ENCODE measurements at places on chromosomes 12 and 14.

DNA sequence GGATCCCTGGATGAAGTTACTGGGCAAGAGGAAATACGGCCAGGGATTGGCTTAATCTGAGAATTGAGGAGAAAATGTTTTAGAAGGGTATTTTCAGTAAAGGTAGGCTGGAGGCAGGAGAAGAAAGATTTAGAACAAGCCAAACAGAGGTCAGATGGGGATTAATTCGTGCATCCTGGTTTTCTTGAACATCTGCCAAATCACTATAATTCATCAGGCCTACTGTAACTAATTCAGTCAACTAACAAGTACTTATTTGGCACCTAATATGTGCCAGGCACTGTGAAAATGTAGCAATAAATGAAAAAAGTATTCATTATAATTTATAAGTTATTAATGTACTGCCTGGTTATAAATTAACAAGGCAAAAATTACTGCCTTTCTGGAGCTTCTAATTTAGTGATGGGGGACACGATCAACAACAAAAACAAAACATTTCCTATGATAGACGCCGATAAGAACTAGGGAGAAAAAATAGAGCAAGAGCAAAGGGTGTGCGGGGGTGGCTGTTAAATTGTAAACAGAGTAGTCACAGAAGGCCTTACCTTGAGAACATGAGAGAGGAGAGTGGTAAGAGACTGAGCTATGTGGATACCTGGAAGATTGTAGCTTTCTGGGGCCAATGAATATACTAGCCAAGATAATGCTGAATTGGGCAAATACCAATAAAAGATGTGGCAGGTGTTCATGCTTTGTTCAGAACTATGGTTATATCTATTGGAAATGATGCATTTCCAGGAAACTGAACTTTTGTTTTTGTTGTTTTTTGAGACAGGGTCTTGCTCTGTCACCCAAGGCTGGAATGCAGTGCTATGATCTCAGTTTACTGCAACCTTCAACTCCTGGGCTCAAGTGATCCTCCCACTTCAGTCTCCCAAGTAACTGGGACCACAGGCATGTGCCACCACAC lies 34.0 kb downstream of the DUSP16 start:
- no peak for DNase-seq

DNA sequence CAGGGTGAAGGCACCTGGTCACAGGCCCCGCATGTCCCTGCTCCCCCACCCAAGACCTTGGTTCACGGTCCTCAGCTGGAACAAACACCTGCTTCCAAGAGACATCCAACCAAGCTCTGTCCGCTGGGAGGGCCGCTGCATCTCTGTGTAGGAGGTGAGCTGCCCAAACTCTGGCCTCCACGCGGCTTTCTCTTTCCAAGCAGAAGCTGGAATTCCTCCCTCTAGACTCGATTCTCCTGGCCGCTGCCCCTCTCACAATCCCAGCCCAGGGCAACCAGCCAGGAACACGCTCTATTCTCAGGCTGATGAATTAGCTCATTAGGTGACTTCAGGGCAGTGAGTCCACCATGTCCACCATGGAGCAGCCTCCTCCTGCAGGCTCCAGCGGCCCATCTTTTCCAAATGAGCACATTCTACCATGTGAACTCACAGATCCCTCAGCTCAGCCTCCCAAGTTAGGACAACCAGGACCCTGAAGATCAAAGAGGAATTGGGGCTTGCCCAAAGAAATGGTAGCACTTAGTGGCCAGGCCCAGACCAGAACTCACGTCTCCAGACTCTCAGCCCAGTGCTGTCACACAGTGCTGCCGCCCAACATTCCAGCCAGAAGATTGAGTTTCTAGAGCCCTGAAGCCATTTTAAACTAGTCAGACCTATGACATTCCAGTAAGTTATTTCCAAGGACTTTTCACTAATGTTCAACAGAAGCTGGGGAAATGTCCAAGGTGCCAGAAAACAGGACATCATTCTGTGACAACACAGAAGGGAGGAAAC lies 146.6 kb downstream of the ANO2 start:
- DNase-seq, result no peak

DNA sequence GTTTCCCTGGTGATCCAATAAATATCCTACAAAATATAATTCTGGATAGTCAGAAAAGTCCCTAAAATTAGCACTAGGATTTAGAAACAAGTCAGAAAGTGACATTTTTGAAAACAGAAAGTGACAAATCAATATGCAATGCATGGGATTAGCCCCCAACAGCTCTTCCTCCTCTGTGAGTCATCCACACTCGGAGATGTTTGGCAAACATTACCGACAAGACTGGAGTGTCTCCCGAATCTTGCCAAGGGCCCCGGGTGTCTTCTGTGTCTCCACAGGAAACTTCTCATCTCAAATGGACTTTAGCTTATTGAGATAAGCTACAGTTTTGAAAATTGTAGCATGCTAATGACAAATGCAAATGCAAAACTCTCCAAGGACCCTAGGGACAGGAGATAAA lies 398.9 kb upstream of the CCDC196 start:
- no peak for DNase-seq

DNA sequence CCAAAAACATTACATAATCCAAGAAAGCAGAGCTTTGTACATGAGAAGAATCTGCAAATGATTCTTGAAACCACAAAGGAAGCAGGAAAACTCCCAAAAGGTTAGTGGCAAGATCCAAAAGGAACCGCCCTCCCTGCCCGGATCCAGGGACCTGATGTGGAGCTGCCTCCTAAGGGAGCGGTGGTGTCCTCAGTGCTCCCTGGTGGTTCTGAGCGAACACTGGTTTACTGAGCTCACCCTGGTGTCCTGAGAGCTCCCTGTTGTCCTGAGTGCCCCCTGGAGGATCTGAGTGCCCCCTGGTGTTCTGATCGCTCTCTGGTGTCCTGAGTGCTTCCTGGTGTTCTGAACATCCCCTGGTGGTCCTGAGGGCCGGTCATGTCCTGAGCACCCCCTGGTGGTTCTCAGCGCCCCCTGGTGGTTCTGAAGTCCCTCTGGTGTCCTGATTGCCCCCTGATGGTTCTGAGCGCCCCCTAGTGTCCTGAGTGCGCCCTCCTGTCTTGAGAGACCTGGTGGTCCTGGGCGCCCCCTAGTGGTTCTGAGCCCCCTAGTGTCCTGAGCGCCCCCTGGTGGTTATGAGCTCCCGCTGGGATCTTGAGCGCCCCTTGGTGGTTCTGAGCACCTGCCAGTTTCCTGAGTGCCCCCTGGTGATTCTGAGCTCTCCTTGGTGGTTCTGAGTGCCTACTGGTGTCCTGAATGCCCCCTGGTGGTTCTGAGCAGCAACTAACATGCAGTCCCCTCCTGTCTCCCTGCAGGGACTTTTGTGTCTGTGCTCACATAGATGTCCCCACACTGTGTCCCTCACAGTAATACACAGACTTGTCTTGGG lies 891.1 kb downstream of the TMEM121 start:
- DNase-seq, result peak; percentile 83

DNA sequence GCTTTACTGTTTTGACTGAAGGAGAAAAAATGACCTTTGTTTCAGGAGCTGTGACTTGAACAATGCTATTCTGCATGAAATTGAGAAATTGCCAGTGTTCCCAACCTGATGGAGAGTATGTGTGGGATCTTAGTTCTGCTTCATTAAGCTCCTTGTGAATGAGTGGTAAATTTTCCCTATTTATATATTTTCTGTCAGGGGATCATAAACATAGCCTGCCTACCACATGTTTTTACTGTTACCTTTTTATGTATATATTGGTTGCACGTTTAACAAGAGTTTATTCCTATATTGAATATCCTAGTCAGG lies 271.7 kb downstream of the PDZRN4 start:
- DNase-seq, result no peak

DNA sequence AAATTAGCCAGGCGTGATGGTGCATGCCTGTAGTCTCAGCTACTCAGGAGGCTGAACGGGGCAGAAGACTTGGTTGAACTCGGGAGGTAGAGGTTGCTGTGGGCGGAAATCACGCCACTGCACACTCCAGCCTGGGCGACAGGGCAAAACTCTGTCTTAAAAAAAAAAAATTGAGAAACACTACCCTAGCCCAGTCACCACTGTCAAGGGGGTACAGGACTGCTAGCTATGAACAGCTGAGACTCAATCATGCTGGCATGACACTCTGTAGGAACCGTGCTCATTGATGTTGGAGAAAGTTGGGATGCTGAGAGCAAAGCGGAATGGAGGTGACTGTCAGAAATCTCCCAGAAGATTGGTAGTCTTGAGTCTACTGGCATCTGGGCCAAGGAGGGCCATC lies 58.2 kb upstream of the STON2 start:
- no peak for DNase-seq

GRCh38 chr12:47954467-47955045 lies 8.8 kb upstream of the TMEM106C start:
- no peak for DNase-seq

GRCh38 chr12:3233797-3234196 lies 156.6 kb downstream of the TSPAN9 start:
- no peak for DNase-seq

DNA sequence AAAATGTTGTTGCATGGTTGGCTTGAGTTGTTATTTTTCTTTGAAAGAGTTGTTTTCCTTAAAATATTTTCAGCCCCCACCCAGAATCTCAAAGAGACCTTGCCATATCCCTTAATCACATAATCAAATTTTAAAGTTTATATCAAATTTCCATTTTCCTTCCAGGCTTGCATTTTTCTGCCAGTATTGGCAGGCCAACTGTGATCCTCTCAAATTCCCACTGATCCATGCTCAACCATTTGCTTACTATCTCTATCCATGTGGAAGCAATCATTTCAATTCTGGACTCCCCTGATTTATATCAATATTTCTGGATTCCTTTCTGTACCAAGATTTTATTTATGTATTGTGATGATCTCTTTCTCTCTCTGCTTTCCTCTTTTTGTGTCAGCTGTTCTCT lies 64.2 kb upstream of the PYGL start:
- no peak for DNase-seq

- DNase-seq, result peak; percentile 4
These were observed 762 bp downstream of the PPP2R5E start for GRCh38 chr14:63542231-63542999.

- peak; percentile 39 for DNase-seq
These were observed 37.3 kb upstream of the RCOR1 start for GRCh38 chr14:102554821-102555819.

- no peak for DNase-seq
These were observed 19.9 kb downstream of the PRPF39 start for GRCh38 chr14:45103806-45104205.

DNA sequence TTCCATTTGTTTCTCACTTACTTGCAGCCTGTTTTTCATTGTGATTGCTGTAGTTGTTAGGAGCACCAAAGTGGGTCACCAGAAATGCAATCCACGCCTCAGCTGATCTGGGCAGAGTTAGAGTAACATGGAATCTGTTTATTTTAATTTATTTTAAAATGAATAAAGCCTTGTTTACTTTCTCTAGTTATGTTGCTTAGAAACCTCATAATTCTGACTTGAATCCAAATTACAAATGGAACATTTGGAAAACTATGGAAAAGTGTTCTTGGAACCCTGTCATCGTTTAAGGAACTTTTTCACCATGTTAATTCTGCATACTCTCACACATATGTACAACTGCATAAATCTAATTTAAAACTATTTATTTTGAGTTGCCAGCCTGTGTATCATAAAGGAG lies 92.2 kb upstream of the DAAM1 start:
- no peak for DNase-seq

GRCh38 chr14:89933002-89933401 lies 21.5 kb downstream of the EFCAB11 start:
- DNase-seq, result no peak

- DNase-seq, result no peak
These were observed 146.7 kb downstream of the DYRK2 start for GRCh38 chr12:67795236-67795635.

DNA sequence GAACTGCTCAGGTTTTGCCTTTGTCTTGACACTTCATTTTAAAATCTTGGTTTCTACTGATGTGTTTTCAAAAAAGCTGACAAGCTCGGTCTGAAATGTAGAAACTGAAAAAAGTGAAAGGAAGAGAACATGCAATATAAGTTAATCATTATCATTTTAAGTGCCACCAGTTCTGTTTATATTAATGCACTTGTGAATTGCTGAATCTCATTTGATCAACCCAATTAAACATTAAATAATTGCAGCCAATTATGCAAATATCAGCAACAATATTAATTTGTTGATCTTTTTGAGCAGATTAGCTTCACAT lies 133.8 kb downstream of the BCAT1 start:
- DNase-seq, result no peak

- DNase-seq, result no peak
These were observed 693.3 kb downstream of the MED13L start for GRCh38 chr12:115584156-115584555.

DNA sequence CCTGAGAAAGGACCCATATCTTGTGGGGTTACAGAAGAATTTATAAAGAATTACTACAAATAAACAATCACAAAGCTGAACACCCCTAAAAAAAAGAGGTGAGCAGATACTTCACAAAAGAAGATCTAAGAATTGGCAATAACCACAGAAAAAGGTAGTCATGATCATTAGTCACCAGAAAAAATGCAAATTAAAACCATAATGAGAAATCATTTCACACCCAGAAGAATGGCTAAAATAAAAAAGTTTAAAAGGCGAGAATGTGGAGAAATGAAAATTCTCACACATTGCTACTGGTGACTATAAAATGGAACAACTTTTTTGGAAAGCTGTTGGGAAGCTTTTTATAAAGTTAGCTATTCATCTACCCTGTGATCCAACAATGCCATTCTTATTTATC lies 208.2 kb upstream of the GARIN6 start:
- DNase-seq, result no peak

- no peak for DNase-seq
These were observed 21.8 kb downstream of the SLC15A4 start for GRCh38 chr12:128801879-128802391.

DNA sequence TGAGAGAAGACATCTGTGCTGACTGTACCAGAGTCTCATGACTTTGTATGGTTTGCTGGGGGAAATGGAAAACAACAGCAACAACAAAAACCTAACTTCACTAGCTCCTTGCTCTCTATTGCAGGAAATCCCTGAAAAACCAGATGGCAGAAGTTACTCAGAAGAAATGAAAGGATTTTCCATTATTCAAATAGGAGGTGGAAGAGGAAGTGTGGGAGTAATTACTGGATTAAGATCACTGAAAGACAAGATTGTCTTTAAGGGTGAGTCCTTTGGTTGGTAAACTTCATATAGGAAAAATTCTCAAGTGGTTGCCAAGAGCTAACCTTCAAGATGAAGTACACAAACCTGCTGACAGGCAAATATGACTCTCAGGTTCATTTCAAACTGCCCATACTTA lies 391.9 kb upstream of the ATP2B1 start:
- DNase-seq, result no peak
